Stimulated activated CD8-positive, alpha-beta memory T cell treated with anti-CD3 and anti-CD28 coated beads, Interleukin-15, amount 100 ng/mL, for 24 hours (primary cell): ENCODE measurements at places on chromosomes 7 and 10.

GRCh38 chr7:83798489-83798888 is 149.6 kb upstream of the SEMA3E start:
- no peak for DNase-seq

DNA sequence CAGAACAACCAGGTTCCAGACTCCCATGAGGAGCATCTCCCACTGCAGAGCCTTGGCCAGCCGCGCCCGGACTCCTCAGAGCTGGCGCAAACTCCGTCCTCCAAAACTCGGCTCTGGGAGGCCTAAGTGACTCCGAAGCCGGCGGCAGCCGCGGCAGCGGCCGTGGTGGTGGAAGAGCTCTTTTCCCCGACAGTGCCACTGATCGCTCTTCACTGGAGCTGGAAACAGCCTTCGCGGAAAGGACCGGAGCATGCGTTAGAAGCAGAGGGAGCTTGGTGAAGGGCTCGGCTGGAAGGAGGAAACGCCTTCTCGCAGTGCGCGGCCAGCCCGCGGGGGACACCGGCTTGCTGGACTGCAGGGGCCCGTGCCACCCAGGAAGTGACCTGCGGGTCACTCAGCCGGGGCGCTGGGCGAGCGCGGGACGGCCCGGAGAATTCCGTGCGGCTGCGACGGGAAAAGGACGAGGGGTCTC is 5.0 kb upstream of the HOXA13 start:
- no peak for DNase-seq

DNA sequence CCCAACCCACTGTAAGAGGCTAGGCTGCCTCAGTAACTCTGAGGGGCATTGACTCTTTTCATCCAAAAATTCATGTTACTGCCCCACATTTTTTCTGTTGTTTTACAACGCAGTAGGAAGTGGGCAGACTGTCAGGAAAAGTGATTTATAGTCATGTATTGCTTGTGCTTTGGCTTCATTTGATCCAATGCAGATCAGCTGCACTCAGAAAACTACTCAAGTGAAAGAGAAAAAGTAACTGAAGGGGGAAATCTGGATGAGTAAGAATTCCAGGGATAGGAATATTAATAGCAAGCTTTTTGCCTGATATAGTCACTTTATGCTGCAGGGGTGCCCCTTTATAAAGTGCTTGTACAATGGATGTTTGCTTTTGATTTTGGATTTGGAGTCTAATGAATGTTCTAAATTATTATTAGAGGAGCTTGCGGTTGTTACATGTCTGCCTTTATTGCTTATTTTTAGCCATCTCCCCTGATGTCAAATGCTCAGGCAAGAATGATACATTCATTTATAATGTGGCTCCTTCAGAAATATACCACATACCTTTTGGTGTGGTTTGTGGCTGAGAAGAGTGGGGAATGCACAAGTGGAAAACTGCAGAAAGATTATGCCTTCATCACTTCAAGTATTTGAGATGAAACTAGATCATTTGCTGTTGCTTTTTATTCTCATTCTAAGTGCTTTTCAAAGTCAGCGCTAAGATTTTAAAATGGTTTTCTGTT is 86.1 kb downstream of the EGFR start:
- DNase-seq: no peak

DNA sequence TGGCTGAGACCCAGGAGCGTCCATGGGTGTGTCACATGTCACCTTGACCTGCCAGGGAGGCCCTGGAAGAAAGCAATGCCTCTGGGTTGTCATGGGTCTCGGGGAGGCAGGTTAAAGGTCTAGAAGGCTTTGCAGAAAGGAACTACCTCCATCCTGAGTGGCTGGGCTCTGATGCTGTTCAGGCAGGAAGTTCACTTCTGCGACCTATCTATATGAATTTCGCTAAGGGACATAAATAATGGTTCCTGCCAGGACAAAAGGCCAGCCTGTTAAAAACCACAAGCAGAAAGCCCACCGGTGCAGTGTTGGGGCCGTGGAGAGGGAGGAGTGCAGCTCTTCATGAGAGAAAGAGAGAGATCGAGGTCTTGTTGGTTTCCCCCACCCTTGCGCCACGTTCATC is 182.9 kb downstream of the PTPN20 start:
- DNase-seq: no peak

GRCh38 chr10:95864906-95865813 is 42.6 kb upstream of the CC2D2B start:
- DNase-seq: no peak

- DNase-seq: no peak
These were observed 67.4 kb downstream of the PDGFA start for GRCh38 chr7:452226-452751.

DNA sequence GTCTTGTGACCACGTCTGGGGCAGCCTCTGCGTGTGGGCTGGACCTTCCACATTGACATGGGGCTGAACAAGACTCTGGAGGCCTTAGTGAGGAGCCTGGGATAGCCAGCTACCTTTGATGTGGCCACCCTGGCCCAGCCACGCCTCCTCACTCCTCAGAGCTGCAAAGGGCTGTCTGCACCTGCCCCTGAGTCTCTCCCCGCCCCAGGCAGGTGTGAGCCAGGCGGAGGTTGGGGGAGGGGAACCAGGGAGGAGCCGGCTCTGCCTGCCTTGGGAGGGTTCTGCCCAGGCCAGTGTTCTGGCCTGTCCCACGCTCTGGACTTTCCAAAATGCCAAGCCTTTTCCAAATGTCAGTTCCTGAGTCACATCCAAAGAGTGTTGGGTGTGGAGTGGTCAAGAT is 72.2 kb downstream of the GTF2IRD1 start:
- DNase-seq: no peak

- no peak for DNase-seq
These were observed 968 bp upstream of the INMT start for GRCh38 chr7:30750683-30751650.

GRCh38 chr10:12501324-12501723 is 152.0 kb downstream of the CAMK1D start:
- no peak for DNase-seq

DNA sequence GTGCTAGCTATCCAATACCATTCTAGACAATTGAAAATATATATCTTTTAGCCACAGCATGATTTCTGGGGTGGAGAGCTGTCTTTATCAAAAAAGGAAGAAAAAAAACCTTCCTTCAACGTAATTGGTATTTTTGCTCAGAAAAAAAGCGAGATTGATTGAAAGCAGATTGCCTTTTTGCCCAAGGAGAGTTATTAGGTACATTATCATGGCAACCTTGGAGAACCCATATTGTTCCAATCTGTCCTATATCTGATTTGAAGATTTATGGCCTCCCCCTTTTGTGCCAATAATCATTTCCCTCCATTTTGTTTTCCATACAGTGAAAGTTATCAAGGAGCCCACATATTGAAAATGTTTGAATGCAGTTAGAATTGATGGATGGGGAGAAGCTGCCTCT is 544.5 kb downstream of the KCNMA1 start:
- DNase-seq: no peak

DNA sequence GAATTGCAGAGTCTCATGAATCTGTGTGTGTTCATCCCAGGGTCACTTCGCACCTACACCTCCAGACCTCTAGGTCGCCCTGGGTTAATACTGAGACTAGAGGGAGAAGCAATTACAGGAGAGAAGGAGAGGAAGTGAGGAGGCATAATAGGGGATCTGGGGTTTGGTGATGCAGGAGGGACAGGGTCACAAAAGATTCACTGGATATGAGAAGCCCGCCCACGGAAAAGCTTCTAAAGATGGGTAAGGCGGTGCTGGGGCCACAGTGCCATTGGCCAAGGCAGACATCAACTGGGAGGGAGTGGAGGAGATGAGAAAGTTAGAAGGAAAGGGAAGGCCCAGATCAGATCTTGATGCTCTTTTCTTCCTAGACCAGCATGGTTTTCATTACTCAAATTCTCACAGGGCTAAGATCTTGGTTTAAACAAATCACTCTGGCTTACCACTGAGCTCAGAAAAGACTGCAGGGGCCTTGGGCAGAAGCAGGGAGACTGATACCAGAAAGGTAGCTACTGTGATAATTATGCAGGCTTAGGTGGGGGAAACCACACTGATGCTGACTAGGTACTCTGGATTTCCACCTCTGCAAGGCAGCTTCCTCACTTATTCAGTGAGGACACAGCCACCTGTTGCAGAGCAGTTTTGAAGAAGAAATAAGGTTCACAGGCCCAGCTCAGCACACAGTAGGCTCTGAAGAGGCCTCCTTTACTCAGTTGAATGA is 17.4 kb upstream of the ZNF273 start:
- no peak for DNase-seq

- DNase-seq: no peak
These were observed 93.8 kb upstream of the SMNDC1 start for GRCh38 chr10:110398419-110399105.

GRCh38 chr7:36600314-36600682 is 124.0 kb downstream of the AOAH start:
- DNase-seq: no peak

GRCh38 chr7:2157473-2158279 is 75.1 kb downstream of the MAD1L1 start:
- no peak for DNase-seq

GRCh38 chr10:31158011-31158658 is 126.5 kb upstream of the ZNF438 start:
- no peak for DNase-seq

DNA sequence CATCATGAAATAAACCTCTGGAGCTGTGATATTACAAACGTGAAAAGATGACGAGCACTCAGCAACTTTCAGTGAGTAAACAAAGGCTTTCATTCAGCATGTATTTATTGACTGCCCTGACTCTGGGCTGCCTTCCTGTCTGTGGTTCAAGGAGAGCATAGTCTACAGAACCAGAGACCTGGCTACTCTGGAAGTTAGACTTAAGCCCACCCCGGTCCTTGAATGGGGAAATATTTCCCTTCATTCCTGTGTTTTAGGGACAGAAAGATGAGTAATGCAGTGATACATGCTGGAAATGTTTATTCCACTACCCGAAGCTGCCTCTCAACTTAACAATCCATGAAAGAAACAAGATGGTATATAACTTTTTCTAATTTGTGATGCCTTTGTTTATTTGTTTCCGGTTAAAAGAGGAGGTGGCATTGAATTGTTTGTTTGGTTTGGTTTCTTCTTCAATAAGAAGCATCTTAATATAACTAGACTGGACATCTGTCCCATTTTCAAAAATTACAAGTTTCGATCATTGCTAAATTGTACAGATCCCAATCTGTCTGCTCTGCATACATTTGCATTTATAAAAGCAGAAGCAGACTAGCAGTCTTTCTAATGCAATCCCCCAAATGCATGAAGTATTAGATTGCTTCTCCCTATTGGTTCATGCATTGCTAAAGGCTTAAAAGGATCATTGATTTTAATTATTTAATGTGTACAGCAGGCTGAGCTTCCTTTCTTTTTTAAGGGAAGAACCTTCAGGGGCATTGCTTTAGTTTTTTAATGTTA is 57.7 kb downstream of the TRUB1 start:
- no peak for DNase-seq

DNA sequence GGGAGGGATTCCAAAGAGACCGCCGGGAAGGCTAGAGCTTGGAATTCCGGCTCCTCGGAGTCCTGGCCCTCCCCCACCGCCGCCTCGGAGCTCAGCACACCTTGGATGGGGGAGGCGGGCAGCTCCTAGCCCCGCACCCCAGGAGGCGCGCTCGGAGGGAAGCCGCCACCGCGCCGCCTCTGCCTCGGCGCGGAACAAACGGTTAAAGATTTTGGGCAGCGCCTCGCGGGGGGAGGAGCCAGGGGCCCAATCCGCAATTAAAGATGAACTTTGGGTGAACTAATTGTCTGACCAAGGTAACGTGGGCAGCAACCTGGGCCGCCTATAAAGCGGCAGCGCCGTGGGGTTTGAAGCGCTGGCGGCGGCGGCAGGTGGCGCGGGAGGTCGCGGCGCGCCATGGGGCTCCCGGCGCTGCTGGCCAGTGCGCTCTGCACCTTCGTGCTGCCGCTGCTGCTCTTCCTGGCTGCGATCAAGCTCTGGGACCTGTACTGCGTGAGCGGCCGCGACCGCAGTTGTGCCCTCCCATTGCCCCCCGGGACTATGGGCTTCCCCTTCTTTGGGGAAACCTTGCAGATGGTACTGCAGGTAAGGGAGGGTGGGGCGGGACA is at the start of gene CYP26A1:
Gene CYP26A1, plus strand, starts transcription at position 355 of the 608 bp plus-strand sequence. Its CDS starts 42 bp downstream, at position 397.
- no peak for DNase-seq

DNA sequence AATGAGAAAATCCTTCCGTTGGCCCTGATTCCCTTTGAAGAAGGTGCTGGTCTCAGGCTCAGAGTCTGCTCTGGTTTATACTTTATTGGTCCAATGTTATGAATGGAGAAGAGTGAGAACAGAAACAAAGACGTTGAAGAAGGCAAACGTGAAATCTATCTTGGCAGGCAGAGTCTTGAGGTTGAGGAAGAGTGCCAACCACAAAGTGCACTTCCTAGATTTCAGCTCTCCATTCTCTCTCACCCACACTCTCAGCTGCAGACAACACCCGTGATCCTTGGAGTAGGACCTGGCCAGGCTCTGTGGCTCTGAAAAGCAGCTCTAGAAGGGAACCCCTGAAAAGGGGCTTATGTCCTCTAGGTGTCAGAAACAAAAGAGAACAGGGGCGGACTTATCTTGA is 128.9 kb upstream of the PLXNA4 start:
- no peak for DNase-seq

DNA sequence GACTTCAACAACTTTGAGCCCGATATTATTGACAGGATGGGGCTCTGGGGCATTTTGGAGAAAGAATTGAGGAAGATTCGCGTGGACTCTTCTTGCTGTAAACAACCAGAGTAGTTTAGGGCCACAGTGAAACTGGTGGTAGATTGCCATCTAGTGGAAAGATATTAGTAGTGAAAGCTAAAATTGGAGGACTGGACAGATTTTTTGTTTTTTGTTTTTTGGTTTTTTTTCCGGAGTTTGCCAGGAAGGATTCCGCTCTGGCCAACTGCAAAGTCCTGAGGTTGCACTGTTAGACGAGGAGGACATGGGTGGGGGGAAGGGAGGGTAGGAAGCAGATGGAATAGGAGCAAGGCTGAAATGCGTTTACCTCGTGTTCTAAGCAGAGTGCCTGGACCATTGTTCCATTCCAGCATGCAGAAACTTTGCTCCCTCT is 11.7 kb downstream of the NOBOX start:
- no peak for DNase-seq

DNA sequence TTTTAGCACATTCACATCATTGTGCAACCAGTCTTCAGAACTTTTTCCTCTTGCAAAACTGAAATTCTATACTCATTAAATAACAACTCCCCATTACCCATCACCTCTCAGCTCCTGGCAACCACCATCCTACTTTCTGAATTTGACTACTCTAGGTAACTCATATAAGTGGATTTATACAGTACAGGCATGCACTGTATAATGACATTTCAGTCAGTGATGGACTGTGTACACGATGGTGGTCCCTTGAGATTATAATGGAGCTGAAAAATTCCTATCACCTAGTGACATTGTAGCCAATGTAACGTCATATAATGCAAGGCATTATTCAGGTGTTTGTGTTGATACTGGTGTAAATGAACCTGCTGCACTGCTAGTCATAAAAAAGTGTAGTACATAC is 60.1 kb downstream of the BTRC start:
- DNase-seq: no peak

- DNase-seq: no peak
These were observed 16.0 kb downstream of the TCAF1 start for GRCh38 chr7:143885951-143886350.

- no peak for DNase-seq
These were observed 1.5 kb upstream of the GRIFIN start for GRCh38 chr7:2477447-2478398.
